ENCODE measurements at places on chromosomes 13 and 19. TPM values are rescaled to one million over a fixed set of nuclear protein-coding genes. Genes with fewer than 3 reads are reported as not detected.

Gene KLF2
- 236 TPM for total RNA-seq

DNA sequence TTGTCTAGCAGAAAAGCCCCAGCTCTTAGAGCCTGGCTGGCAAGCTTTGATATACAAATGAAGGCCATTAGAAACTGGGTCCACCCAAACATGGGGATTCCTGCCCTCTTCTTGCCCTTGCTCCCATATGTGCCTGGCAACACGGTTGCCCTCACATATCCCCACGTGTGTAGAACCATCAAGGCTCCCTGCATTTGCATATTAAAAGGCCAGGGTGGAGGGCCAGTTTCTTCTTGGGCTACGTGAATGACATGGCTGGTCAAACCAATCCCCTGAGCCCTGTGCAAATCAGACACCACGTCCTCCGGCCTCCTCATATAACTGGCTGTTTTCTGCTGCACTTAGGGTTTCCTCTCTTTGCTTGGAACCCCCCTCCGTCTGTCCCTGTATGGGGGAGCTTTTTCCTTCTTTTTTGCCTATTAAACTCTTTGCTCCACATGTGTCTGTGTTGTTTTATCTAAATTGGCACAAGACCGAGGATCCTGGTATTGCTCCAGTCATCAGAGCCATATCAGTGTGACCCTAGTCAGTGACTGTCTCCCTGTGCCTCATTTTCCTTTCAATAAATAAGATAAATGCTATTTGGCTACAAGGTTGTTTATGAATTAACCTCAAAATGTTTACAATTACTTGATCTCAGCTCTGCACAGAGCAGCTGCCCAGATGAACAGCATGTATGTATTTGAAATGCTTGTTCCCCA, 30.3 kb upstream of the CEACAM1 start:
- DNase-seq = no peak

DNA sequence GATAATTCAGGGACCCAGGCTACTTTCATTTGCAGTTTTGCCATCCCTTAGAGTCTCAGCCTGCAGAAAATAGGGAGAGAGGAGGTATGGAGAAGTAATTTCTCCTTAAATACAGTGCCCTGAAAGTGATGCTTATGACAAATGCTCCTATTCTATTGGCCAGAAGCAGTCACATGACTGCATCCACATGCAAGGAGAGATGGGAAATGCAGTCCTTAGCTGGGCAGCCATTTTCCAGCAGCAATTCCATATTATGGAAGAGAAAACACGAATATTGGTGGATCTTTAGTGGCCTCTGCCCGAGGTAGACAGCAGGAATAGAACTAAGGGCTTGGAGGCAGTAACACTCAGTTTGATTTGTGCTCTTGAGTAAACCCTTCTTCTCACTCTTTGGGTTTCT, 39.4 kb downstream of the VAV1 start:
- no peak for DNase-seq

DNA sequence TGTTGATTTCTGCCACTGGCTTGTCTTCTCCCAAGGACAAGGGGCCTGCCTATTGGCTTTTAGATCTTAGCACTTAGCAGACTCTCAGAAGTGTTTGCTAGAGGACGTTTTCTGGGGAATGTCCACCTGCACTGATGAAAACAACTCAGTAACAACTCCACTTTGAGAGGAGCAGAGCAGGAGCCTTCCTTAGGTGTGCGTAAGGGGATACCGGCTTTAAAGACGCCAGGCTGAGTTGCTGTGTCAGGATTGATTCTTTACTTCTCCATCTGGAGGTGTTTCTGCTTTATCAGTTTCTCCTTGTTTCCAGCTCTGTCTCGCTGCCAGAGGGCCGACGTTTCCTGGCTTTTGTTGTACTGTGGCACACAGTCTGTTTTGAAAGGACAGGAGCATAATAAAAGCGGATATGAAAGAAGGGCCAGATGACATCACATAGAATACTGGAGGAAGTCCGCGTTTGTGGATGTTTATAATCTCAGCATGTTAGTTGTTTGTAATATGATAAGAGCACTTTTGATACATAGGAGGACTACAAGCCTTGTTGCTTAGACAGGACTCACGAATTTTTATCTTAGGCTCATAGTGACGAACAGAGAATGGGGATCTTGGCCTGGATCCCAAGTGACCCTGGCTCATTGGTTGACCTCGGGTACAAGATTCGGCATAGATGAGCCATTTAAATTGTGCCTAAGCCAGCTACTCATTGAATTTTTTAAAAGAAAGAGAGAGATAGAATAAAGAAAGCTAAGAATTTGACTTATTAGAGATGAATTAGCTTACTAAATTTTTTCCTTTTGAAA, 34.6 kb downstream of the COL4A2 start:
- DNase-seq = no peak

- no peak for DNase-seq
Observed at GRCh38 chr13:109906976-109907375, 120.6 kb upstream of the IRS2 start.

- no peak for DNase-seq
Observed at GRCh38 chr13:100139817-100140216, 50.9 kb downstream of the PCCA start.

GRCh38 chr19:49818649-49819370, 721 bp downstream of the MED25 start:
- DNase-seq = no peak

- no peak for DNase-seq
Observed at GRCh38 chr19:13269348-13269747, 119.1 kb downstream of the IER2 start.

GRCh38 chr13:59823486-59823885, 340.2 kb downstream of the DIAPH3 start:
- no peak for DNase-seq

DNA sequence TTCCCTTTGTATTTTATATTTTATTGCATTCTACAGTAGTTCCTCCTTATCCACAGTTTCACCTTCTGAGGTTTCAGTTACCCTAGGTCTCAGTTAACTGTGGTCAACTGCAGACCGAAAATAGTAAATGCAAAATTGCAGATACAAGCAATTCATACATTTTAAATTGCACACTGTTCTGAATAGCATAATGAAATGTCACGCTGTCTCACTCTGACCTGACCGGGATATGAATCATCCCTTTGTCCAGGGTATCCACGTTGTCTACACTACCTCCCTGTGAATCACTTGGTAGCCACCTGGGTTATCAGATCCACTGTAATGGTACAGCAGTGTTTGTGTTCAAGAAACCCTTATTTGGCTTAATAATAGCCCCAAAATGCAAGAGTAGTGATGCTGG, 325.0 kb downstream of the DNAJC15 start:
- DNase-seq = no peak

- DNase-seq = no peak
Observed at GRCh38 chr19:7677669-7678311, 900 bp downstream of the MCEMP1 start.

DNA sequence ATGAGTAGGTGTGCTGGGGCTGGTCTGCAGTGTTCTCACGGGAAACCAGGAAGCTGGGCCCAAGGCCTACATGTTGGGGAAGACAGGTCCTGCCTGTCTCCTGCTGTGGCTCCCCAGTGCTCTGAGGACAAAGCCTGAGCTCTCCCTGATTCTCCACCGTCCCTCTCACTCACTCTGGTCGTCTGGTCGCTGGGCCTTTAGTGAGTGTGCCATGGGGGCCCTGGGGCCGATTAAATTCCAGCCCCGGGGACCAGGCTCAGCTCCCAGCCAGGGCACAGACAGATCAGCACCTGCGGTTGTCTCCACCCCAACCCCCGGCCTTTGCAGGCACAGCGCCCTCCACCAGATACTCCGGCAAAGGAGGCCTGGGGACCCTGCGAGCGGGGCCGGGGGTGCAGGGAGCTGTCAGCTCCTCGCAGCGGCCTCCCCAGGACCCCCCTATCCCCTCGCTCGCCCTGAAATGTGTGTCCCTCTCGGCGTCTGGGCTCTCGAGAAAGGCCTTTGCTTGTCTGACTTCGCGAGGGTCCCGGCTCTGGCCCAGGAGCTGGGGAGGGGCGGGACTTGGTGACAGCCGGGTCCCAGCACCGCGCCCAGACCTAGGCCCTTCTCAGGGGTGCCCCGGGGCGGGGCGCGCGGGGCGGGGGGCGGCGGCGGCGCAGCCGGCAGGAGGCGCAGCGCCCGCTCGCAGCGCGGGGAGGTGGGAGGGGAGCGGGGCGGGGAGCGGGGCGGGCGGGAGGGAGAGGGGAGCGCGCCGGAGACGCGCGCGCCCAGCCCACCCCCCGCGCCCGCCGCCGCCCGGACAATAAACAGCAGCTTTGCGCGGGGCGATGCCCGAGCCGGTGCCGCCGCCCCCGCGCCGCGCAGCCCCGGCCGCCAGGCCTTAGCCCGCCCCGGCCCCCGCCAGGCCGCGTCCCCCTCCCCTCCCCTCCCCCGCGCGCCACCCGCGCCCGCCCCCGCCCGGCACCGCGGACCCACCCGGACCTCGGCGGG, at the start of gene PALM:
Gene PALM (plus strand): TSS at position 782 of the 990 bp plus-strand sequence. CDS start 212 bp downstream, outside the sequence.
- DNase-seq = no peak

DNA sequence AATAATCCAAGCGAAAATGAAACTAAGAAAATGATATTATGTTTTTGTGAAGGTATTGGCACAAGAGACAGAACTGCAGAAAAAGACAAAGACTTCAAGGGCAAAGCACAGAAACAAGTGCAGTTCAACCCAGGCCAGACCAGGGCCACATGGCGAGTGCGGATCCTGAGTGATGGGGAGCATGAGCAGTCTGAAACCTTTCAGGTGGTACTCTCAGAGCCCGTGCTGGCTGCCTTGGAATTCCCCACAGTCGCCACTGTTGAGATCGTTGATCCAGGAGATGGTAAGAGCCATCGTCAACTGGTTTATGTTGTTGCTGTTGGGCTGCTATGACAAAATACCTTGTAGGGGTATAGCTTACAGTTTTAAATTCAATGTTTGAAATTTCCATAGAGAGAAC, 82.6 kb downstream of the FREM2 start:
- no peak for DNase-seq

- DNase-seq = peak; percentile 54
Observed at GRCh38 chr13:111204438-111205177, 89.5 kb downstream of the ARHGEF7 start.

GRCh38 chr13:43441464-43441863, 345.3 kb downstream of the ENOX1 start:
- DNase-seq = no peak

GRCh38 chr19:17753976-17754375, 2.7 kb downstream of the FCHO1 start:
- DNase-seq = no peak

- peak; percentile 49 for DNase-seq
Observed at GRCh38 chr13:113815151-113816058, 48.5 kb downstream of the GAS6 start.

DNA sequence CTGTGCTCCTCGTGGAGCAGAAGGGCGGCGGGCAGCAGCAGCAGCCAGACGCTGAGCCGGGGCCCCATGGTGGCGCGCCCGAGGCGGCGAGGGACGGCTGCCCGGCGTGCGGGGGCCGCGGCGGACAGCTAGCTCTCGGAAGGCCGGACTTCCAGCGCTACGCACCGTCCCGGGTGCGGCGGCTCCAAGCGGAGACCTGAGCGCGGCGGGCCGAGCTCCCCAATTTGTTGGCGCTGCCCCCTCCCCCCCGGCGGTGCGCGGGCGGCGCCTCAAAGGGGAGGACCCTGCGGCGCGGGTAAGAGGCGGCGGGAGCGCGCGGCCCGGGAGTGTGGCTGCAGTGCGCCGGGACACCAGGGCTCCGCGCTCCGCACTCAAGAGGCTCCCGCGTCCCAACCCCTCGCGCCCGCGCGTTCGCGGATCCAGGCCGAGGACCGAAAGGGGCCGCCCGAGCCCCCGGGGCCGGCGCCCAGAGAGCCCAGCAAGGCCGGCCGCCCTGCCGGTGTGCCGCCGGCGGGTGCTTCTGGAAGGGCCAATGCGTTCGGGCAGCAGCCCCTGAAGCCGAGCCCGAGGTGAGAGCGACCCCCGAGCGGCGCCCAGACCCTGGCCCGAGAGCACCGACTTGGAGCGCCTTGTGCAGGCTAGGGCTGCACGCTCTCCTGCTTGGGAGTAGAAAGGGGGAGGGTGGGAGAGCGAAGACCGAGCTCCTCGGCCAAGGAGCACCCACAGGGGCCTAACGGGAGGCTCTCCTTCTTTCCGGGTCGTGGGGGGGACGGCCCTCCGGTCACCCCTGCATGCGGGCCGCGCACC, at the start of the genes COL4A1 and COL4A2:
Gene COL4A1 (minus strand): TSS at position 198 of the 807 bp plus-strand sequence. CDS start 130 bp downstream, at position 68.
Gene COL4A2 (plus strand): TSS at position 325 of the 807 bp plus-strand sequence. CDS start 620 bp downstream, outside the sequence.
- peak; percentile 64 for DNase-seq

DNA sequence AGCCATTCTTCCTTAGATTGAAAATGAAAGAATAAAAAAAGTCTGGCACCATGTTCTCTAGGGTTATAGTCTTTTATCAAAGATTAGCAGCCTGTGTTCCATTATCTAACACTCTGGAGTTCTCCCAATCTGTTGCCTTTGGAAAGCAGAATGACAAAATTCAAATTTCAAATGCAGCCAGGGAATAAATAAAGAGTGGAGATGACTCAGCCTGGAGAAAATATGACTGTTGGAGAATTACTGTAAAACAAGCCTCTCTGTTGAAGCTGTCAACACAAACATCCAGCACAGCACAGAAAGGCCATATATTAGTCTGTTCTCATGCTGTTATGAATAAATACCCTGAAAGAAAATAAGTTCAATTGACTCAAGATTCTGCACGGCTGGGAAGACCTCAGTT, 650.5 kb upstream of the SLC10A2 start:
- DNase-seq = no peak

DNA sequence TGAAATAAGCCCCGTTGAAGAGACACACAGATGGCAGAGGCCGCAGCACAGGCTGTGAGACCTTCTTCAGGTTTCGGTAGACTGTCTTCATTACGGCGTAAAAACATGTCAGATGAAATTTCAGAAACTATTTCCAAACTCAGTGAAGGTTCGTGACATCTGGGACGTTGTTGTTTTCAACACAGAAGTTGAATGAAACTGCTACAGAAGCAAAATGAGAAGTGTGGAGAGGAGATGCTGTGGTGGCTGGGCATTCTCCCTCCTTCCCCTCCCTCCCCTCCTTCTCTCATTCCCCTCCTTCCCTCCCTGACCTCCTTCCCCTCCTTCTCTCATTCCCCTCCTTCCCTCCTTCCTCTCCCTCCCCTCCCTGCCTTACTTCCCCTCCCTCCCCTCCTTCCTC, 113.6 kb downstream of the ATP11A start:
- DNase-seq = no peak

- no peak for DNase-seq
Observed at GRCh38 chr19:28221736-28222135, 991.2 kb downstream of the UQCRFS1 start.

GRCh38 chr13:32504876-32505275, 33.7 kb downstream of the N4BP2L2 start:
- no peak for DNase-seq

Gene ZNF813
- 3.5 TPM for total RNA-seq

Gene IGFL1
- total RNA-seq = not detected

Gene NTN5
- 0.78 TPM for total RNA-seq

- no peak for DNase-seq
Observed at GRCh38 chr13:21852043-21852442, 181.2 kb downstream of the FGF9 start.

DNA sequence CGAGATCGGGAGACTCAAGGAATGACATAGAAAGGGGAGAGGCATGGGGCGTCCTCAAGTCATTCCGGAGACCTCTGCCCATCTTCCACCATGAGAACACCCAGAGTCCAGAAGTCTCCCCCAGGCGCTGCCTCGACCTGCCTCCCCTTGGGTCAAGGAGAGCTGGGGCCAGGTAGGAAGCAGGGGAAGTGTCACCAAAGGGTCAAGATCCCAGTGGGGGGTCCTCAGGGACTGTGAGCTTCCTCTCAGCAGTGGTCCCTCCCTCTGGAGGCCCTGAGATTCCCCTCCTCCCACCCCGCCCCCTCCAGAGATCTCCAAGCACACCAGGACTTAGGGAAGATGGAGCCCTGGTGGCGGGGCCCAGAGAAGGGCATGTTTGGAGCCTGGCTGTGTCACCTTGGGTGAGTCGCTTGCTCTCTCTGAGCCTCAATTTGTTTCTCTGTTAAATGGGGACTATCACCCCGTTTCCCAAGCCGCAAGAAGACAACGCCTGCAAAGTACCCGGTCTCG, 919 bp downstream of the DACT3 start:
- no peak for DNase-seq

All from tibial nerve (tissue), 4 donors.